ENCODE measurements at places on chromosomes 3 and 15.

GRCh38 chr15:68241088-68241935 lies 11.8 kb upstream of the CLN6 start:
- DNase-seq, result no peak

GRCh38 chr3:6667354-6667753 lies 193.6 kb upstream of the GRM7 start:
- no peak for DNase-seq

- no peak for DNase-seq
Observed at GRCh38 chr15:81335631-81336030, 11.7 kb upstream of the STARD5 start.

GRCh38 chr3:28761375-28761774 lies 412.8 kb upstream of the AZI2 start:
- DNase-seq, result no peak

DNA sequence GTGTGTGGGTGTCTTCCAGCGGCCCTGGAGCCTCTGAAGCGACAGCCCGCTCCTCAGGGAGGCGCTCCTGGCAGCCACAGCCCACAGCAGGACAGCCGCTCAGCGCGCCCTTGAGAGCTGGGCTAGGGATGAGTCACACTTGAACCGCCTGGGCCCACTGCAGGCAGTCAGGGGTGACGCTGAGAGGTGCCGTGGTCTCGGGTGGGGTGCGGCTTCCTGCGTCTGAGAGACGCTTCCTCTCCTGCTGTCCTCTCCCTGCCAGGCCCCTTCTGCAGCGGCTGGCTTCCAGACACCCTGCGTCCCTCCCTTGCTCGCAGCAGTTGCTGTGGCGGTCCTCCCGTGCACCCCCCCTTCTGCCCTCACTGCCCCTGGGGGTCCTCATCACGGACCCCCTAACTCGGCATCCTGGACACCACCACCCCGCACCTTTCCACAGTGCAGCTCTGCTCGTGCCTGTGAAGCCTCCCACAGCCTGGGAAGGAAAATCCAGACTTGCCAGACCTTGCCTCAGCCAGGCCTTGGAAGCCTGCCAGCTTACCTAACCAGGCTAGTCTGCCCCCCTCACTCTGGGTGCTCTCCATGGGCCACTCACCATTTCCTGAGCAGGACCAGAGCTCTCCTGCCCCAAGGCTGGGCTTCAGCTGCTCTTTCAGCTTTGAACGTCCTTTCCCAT lies 1.1 kb upstream of the SPTBN5 start:
- DNase-seq, result peak; percentile 49

GRCh38 chr3:123546133-123546755 lies 38.6 kb downstream of the HACD2 start:
- DNase-seq, result no peak

GRCh38 chr15:82531496-82532382 lies 8.5 kb downstream of the RPS17 start:
- DNase-seq, result no peak

GRCh38 chr15:37019479-37020433 lies 80.6 kb downstream of the MEIS2 start:
- DNase-seq, result no peak

DNA sequence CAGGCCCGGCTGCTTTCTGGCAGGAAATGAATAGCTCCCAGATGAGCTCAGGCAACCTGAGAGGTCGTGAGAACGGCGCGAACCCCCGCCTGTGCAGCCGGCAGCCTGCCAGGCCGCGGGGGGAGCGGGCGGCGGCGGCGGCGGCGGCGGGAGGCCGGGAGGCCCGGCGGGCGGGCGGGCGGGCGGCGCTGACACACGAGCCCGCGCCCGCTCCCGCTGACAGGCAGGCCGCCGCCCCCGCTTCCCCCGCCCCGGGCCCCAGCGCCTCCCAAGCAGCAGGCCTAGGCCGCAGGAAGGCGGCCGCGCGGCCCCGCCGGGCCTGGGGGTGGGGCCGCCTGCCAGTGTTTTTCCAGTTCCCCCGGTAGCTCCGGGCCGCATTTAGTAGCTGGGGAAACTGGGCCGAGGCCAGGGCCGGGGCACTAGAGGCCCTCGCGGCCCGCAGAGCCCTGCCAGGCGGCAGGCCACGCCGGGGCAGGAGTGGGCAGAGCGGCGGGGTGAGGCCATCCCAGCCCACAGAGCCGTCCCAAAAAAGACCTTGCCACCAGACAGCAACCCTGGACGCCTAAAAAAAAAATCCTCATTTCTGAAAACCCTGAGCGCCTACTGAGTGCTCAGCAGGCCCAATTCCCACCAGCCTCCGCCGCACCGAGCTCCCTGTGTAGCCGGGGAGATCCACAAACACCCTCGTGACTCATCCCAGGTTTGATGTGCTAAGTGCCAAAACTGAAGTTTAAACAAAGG lies 5.6 kb downstream of the HES1 start:
- peak; percentile 31 for DNase-seq

GRCh38 chr3:105353485-105354161 lies 13.1 kb upstream of the ALCAM start:
- DNase-seq, result no peak

- DNase-seq, result no peak
Observed at GRCh38 chr3:181976526-181976925, 264.8 kb downstream of the SOX2 start.

- no peak for DNase-seq
Observed at GRCh38 chr3:155465664-155466063, 172.2 kb upstream of the STRIT1 start.

DNA sequence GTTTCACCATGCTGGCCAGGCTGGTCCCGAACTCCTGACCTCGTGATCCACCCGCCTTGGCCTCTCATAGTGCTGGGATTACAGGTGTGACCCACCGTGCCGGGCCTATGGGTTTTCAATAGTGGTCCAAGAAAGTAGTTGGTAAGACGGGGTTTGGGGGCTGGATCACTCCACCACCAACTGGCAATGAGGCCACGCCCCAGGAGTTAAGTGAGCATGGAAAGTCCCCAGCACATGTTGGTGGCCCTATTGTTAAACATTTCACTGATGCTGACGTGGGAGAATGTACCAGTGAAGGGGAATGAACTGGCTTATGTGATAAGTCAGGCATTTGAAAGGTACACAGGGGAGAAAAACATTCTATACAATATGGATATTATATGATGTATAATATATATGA lies 80.4 kb downstream of the CHRD start:
- DNase-seq, result no peak

GRCh38 chr15:83846847-83847246 lies 192.9 kb downstream of the ADAMTSL3 start:
- DNase-seq, result no peak

DNA sequence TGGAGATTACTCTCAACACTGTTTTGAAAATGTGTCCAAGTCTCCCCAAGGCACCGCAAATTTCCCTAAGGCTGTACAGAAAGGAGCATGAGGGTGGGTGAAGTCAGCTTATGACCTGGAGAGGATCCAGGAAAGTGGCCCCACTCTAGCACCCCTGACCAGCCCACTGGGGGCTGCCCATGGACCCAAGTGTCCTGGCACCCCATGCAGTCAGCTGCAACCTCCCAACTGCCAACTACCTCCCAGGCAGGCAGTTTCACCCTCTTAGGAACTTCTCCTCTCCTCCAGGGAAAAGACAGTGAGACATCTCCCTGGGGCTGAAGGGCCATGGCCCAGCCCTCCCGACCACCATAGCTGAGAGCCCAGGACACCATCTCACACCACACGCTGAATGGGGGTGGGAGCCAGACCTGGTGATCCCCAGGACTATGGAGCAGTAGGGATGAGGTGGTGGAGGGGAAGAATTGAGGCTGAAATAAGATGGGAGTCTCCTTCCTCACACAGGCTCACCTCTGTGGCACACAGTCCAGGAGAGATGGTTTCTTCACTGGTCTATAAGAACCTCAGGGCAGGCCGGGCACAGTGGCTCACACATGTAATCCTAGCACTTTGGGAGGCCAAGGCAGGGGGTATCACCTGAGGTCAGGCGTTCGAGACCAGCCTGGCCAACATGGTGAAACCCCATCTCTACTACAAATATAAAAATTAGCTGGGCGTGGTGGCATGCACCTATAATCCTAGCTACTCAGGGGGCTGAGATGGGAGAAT lies 104.4 kb downstream of the DAPK2 start:
- no peak for DNase-seq

GRCh38 chr3:112640276-112640929 lies 540 bp downstream of the CCDC80 start:
- no peak for DNase-seq

DNA sequence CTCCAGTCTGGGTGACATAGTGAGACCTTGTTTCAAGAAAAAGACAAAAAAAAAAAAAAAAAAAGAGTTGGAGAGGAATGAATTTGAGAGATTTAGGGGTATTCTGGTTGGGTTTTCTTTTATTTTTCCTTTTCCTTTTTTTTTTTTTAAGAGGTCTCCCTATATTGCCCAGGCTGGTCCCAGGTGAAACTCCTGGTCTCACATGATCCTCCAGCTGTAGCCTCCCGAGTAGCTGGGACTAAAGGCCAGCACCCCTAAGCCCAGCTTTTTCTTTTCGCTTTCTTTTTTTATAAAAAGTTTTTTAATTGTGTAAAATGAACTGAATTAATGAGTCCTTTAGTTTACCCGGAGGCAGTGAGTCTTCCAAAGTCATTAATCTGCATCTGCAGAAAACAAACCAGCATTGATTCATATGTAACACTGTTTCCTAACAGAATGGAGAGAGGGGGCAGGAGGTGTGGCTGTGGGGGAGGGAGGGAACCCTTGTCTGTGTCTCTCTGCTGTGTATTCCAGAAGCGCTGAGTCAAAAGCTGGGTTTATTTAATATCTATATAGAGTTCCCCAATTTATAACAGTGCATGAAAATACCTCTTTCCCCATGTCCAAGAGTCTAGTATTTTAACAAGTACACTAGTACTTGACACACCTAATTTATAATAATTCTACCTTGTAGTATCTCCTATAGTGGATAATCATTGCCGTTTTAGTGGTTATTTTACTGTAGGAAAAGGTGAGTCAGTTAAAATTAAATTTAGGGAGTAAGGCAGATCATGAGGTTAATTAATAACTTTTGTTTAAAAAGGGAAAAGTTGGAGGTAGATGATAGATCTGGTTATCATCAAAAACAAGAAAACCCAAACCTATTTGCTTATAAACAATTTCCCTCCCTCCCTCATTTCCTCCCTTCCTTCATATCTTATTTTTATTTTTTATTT lies 2.6 kb upstream of the DPPA4 start:
- no peak for DNase-seq

- DNase-seq, result no peak
Observed at GRCh38 chr3:143443851-143444331, 324.3 kb downstream of the CHST2 start.

GRCh38 chr15:27868828-27869404 lies 230.2 kb downstream of the OCA2 start:
- DNase-seq, result no peak

DNA sequence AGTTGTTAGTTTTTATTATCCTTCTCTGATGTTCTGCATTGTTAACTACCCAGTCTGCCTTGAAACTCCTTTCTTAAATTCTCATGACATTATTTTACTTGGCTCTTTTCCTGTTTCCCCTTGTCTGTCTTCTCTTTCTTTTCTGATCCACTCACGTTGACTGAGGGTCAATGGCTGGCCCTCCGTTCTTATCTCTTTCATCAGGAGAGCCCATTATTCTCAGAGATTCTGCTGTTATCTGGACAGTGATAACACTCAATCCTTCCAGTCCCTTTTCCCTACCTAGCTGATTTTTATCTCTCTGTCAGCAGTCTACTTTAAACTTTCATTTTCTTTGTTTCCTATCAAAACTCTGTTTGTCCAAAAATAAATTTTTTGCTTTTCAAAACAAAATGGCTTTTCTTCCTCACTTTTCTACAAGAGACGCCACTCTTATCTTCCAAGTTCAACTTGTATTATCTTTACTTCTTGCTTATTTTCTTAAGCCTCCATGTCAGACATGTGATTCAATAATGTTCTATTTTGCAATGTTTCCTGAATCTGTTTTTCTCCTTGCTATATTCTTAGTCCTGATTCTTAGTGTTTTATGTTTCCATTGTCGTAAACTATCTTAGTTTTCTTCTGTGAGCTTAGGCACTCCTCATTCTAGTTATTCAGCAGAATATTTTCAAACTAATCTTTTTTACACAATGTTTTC lies 120.2 kb downstream of the NEDD4 start:
- no peak for DNase-seq

GRCh38 chr3:129961141-129961541 lies 13.4 kb upstream of the TRH start:
- no peak for DNase-seq

- no peak for DNase-seq
Observed at GRCh38 chr3:3815206-3815605, 16.0 kb downstream of the LRRN1 start.

DNA sequence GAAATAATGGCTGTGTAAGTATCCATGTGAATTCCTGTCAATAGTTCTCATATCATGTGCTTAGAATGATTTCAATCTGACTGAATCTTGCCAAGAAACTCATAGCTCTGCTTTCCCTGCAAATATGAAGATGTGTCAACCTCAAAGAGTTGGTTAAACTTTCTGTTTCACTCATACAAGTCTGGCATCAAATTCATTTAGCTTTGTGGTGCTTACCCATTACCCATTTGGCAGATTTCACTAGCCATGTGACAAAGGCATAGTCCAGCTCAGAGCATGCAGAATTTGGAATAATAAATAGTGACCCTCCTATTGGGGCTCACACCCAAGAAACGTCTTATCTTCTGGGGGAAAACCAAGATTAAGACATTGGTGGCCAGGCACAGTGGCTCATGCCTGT lies 256.6 kb upstream of the TPRG1 start:
- DNase-seq, result no peak

DNA sequence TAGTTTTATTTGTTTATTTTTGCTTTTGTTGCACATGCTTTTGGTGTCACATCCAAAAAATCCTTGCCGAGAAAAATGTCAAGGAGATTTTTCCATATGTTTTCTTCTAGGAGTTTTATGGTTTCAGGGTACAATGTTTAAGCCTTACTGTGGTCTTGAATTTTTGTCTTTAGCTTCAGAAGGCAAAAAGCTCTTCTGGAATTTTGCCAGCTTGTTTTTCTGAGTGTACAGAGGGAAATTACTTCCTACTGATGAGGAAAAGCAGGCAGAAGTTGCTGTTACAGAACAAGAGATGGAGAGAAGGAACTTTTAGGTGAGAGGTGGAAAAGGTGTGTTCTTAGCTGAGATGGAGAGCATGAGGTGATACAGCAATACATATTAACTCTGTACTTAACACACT lies 59.6 kb downstream of the UBE2E2 start:
- no peak for DNase-seq

GRCh38 chr3:132690040-132690439 lies 29.9 kb downstream of the UBA5 start:
- DNase-seq, result no peak

DNA sequence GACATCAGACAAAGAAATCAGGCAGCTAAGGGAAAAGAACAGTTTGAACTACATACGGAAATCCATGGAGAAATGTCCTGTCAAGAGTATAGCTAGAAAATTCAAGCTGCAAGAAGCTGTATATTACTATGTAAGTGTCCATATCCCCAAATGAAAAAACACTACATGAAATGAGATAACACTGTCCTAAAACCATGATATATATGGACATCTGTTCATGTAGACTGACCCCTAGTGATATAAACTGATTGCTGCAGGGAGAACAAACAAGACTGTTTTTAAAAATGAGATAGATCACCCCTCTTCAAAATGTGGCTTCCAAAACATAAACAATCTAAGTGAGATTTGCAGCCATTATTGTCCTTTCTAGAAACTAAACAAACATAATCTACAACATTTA lies 985.6 kb downstream of the EPHA3 start:
- no peak for DNase-seq

GRCh38 chr3:138417559-138417982 lies 16.8 kb upstream of the ESYT3 start:
- DNase-seq, result peak; percentile 34

- DNase-seq, result no peak
Observed at GRCh38 chr3:44111482-44111881, 130.2 kb upstream of the TOPAZ1 start.

GRCh38 chr15:47602121-47602520 lies 115.2 kb upstream of the SEMA6D start:
- DNase-seq, result no peak

Data from stimulated activated CD4-positive, alpha-beta T cell treated with anti-CD3 and anti-CD28 coated beads, Interleukin-15, amount 100 ng/mL, for 1 hour (primary cell).